ENCODE measurements at places on chromosomes 16 and 17. TPM values are rescaled to one million over a fixed set of nuclear protein-coding genes. Genes with fewer than 3 reads are reported as not detected.

- H3K27me3 ChIP-seq, result peaks cover 10% of the 10 kb centered on the region
- peak overlapping the region; percentile 87 for H3K4me3 ChIP-seq
- no peaks in the 10 kb centered on the region for H3K36me3 ChIP-seq
- no peak for DNase-seq
Measured at GRCh38 chr17:7403727-7403976, 245 bp downstream of the TMEM256 start.

DNA sequence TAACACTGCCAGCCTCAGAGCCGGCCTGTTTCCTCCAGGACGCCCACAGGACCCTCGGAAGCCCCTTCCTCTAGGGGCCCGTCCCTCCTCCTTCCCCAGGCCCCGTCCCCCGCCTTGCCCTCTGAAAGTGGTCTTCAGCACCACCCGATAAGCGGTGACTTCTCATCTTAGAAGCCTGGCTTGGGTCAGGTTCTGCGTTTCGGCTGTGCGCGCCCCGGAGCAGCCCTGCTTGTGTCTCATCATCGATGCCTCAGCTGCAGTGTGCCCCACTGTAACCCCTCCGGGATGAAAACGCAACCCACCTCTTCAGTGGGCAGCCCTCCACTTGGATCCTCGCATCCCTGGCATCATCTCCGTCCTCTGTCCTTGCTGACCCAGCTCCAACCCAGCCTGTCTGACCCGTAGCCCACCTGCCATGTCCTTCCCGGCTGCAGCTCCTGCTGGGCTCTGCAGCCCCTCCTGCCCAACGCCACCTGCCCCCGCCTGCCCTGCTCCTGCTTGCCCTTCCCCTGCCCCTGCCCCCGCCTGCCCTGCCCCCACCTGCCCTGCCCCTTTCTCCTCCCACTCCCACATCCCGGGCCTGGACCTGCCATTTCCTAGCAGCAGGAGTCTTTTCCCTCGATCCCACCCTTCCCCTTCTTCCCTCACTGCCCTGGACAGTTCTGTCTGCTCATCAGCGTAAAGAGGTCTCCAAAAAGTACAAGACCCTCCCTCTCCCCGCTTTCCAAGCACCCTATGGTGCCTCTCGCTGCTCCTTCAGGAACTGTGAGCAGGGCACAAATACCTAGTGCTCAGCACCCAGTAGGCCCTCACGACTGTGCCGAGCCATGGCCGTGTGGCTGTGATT lies 112.5 kb upstream of the CHMP6 start:
- H3K36me3 ChIP-seq, result peaks cover 7% of the 10 kb centered on the region
- no peak overlapping the region for H3K4me3 ChIP-seq
- H3K27ac ChIP-seq, result no peak overlapping the region

DNA sequence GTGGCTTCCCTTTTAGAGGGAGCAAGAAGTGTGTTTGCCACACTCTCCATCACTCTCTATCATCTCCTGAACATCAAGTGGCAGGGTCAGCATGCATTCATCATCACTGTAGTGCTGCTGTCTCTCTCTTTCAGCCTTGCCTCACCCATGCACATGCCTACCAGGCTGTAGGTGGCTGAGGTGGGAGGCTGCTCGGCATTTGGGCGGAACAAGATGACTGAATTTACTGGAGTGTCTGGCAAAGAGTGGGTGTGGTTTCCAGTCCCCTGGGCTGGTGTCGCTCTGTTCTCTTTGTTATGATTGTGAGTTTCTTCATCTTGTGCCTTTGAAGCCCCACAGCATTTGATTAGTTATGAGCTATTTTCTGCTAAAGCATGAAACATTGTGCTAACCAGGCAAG lies 541.9 kb upstream of the EEF2KMT start:
- no peak for DNase-seq
- H3K36me3 ChIP-seq, result no peaks in the 10 kb centered on the region
- no peaks in the 10 kb centered on the region for H3K27me3 ChIP-seq
- H3K4me3 ChIP-seq, result no peak overlapping the region
- no peak overlapping the region for H3K27ac ChIP-seq

DNA sequence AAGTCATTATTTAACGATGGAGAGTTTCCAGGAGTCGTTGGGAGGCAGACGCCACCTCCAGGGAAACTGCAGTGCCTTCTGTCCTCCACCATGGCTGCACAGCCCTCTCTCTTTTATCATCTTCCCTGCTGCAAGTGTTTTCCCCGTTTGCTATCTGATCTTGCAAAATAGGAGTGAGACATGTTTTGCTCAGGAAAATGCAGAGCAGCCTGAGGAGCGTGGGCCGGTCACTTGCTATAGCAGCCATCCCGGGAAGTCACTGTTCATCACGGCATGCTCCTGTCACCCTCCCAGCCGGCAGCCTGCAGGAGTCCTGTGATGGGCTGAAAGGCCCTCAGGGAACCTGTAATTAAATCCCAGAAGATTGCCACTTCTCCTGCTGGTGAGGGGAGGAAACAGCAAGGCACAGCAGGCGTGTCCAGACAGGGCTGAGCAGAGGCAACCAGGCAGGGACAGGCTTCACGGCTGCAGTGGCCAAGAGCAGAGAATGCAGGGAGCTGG lies 143.1 kb downstream of the GSG1L start:
- peaks cover 41% of the 10 kb centered on the region for H3K27me3 ChIP-seq
- no peaks in the 10 kb centered on the region for H3K4me1 ChIP-seq
- DNase-seq, result no peak
- H3K36me3 ChIP-seq, result no peaks in the 10 kb centered on the region
- H3K4me3 ChIP-seq, result no peak overlapping the region

GRCh38 chr16:17313085-17313611 lies 157.6 kb downstream of the XYLT1 start:
- no peak overlapping the region for H3K27ac ChIP-seq
- H3K4me3 ChIP-seq, result no peak overlapping the region
- H3K36me3 ChIP-seq, result no peaks in the 10 kb centered on the region
- no peak for DNase-seq
- H3K27me3 ChIP-seq, result no peaks in the 10 kb centered on the region

USH1G gene
- total RNA-seq, result not detected

MAP3K14 gene
- 75.4 TPM for total RNA-seq

CA4 gene
- not detected for total RNA-seq

BRICD5 gene
- 6.2 TPM for total RNA-seq

ZCCHC14 gene
- 15.7 TPM for total RNA-seq

MYH11 gene
- not detected for total RNA-seq

C16orf92 gene
- not detected for total RNA-seq

All from natural killer cell treated with Interleukin-12 subunit alpha and Interleukin-12 subunit beta and Interleukin-15 and Interleukin-18, amount 100 ng/mL, for 72 hours (primary cell).